ENCODE measurements at places on chromosomes 6 and 20.

DNA sequence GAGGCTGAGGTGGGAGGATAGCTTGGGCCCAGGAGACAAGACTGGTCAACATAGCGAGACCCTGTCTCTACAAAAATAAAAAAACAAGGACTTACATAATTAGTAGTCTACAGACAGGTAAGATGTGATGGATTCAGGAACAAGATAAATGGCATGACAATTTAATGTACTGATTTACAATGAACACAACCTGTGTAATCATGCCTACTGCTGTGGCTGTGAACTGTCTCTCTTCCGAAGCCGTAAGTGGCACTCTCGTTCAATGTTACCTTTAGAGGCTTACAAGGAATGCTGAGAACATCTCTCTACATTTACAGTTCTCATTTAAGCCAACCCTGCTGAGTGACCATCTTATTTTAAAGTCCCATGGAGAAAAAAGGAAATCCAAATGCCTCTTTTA lies 134.8 kb upstream of the PRDM1 start:
- DNase-seq = no peak

DNA sequence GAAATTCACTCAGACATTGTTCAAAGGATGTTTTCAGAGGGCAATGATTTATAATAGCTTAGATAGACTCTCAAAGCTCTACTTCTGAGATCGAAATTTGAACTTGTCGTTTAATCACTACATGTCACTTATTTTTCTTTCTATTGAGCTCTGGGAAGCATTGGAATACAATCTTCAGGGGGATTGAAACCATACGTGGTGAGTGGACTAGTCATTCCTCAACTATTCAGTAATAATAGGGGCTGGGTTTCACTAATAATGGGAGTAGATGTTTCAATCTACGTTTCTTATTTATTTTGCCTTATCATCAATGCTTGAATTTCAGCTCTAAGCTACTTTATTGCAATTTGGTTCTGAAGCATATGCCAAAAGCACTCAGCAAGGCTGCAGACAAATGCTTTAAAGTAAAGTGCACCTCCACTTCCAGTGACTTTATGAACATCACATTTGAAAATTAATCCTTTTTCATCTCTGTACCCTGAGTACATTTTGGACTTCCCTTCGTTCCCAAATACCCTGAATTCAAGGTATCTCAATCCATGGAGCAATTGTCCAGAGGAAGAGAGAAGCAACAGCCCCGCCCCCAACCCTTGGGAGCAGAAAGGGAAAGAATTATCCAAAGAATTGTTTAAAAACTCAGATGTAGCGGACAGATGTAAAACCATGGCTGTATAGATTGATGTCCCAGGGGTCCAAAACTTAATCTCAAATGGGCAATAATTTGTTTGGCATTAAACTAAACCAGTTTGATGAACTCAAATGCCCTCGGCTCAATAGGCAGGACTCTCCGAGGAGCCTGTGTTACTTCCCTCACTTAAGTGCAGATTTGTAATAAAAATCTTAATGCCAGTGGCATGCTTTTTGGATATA lies 68.1 kb downstream of the HFE start:
- DNase-seq = peak; percentile 65

- no peak for DNase-seq
Observed at GRCh38 chr6:56593801-56594318, 48.8 kb downstream of the DST start.

DNA sequence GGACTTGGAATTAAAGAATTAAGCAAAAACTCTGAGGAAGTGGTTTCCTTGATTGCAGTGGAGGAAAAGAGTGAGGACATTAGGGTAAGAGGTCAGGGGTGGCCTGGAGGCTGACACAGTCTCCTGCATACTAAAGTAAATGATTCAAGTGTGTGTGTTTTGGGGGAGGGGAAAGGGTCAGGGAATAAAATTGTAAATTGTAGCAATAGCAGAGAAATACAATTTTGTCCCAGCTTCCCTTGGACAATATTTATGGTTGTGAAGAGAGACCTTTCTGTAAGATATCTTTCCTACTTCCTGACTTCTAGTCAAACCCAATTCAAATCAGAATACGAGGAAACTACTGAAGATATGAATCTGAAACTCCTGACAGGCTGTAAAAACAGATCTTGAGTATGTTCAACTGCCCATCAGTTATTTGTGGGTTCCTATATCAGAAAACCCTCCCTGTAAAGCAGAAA lies 143.4 kb upstream of the HMGN3 start:
- DNase-seq = no peak

GRCh38 chr20:38460040-38460623 lies 12.5 kb upstream of the RALGAPB start:
- DNase-seq = no peak

GRCh38 chr6:170265655-170266054 lies 25.2 kb downstream of the DLL1 start:
- DNase-seq = no peak

- no peak for DNase-seq
Observed at GRCh38 chr6:160428818-160429619, 80.8 kb downstream of the SLC22A3 start.

DNA sequence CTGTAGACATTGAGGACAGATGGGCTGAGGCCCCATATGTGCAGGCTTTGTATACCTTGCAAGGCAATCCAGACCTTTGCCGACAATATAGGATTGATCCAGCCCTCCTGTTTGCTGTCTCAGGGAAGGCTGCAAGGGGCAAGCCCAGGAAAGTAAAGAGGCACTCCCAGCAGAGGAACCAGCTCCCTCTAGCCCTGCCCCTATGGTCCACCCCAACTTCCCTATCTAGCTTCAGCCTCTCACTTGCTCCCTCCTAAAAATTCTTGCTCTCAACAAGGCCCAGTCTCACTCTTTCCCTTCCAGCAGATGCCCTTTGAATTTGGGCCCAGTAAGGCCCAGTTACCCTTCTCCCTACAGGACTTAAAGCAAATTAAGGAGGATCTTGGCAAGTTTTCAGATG lies 92.6 kb downstream of the JARID2 start:
- no peak for DNase-seq

DNA sequence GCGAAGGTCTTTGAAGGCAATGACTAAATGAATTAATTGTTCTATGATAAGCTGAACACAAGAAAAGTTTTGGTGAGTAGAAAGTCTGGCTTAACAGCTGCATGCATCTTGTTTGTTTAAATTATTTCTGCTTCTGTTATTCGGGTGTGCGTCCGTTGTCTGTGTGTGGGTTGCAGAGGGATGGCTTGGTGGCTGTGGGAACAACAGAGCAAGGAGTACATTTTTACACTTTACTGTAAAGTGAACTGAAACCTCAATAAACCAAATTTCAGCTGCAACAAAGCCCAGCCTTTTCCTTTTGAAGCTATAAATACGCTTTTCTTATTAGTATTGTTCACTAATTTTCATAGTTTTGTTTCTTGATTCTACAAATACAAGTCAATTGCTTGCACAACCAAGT lies 3.5 kb upstream of the LAMP5 start:
- DNase-seq = no peak

GRCh38 chr20:42402455-42402854 lies 784.3 kb upstream of the CHD6 start:
- no peak for DNase-seq

DNA sequence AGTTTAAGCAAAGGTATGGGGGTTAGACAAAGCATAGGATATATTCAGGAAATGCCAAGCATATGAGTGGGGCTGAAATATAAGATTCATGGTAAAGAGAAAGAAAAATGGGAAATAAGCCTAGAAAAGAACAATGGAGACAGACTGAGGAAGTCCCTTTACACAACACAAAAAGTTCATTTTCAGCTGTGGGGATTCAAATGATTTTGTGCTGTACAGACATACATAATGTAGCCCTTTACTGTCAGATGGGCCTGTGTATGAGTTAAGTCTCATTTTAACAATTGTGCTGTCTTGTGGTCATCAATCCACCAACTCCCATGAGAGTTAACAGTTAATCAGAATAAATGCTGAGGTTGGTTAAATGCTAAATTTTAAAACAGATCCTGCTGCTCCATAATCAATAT lies 37.2 kb downstream of the REV3L start:
- no peak for DNase-seq

DNA sequence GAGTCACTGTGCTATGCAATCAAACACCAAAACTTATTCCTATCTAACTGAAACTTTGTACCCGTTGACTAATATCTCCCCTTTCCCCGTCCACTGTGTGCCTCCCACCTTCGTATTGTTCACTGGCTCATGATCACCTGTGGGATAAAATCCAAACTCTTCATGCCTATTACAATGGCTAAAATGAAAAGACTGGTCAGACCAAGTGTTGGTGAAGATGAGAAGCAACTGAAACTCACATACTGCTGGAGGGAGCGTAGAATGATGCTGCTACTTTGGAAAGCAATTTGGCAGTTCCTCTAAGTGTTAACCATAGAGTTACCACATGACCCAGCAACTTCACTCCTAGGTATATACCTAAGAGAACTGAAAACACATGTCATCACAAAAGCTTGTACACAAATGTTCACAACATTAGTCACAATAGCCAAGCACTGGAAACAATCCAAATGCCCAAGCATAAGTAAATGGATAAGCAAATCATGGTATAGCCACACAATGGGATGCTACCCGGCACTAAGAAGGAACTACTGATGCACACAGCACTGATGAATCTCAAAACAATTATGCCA lies 13.1 kb downstream of the RPS10 start:
- no peak for DNase-seq

DNA sequence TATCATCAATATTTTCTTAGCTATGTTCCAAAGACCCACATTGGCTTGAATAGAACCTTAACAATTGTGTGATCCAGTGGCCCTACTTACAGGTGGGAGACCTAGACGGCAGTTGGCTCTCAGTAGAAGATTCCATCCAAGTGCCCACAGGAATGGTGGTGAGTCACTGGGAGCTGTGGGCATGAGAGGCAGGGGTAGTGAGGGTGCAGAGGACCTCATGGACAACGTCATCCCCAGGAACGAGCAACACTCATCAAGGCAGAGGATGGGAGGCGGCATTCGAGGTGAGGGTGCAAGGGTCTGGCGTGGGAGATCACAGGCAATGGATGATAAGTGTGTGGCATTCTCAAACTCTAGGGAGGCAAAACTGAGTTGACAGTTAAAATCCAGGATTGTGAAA lies 17.5 kb upstream of the SPO11 start:
- no peak for DNase-seq

DNA sequence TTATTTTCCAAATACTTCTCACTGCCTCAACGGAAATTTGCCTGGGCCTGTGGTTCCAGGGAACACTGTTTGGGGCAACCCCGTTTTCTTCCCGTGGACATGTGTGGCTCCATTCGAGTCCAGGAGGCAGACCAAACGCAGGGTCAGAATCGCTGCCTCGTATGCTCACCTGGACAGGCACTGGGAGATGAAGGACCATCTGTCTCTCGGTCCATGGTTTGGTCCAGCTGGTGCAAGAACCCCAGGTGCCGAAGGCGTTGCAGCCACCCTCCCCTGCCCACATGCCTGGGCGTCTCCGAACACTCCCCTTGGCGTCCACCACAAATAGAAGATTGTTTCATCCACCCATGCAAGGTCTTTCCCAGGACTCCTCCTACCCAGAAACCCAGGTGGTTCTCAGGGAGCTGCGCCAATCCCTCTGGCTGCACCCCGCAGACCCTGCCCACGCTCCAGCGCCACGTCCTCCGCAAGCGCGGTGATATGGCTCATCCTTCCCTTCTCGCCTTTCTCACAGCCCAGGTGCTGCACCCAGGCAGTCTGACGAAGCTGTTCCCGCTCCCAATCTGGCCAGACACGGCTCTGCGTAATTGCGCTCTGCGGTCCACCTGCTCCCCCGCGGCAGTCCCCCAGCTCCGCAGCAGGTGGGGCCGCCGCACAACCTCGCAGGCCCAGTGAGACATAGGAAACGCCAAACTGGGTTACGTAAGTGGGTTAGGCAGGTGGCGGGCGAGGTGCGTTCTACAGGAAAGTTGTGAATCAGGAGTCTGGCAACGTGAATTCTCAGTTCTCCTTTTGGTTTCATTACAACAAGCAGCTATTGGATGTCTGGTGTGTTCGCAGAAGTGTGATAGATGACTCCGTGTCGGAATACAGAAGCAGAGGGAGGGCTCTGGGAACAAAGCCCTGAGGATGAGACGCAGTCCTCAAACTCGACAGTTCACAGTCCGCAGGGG lies 146.2 kb upstream of the ECI2 start:
- DNase-seq = peak; percentile 63

- no peak for DNase-seq
Observed at GRCh38 chr6:159229651-159230051, 60.5 kb downstream of the FNDC1 start.

DNA sequence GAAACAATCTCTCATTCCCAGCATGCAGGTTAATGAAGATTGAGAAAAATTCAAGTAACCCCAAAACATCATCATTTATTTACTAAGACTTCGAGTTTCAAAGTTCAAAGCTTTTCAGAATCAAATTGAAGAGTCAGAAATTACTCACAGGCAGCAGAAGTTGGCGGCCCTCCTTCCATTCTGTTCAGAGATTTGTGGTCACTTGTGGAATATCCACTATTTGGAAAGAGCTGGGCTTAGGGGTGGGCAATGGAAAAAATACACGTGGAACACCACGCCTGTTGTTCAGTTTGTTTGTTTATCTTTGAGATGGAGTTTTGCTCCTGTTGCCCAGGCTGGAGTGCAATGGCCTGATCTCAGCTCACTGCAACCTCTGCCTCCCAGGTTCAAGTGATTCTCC lies 108.6 kb upstream of the NAA20 start:
- no peak for DNase-seq

DNA sequence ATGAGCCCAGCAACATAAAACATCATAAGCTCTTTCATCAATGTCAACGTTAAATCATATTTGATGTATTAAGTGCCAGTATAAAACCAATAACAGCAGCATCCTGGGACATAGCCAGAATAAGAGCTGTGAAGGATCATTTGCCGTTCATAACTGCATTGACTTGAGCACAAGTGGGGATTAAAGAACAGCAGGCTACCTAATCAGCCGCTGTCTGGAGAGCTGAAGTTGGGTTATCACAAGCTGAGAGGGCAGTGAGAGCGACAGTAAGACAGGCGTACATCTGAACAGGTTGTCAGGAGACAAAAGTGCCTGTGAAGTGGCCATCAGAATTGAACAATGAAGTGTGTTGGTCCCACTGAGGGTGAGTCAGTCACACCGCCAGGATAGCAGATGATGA lies 269.6 kb downstream of the GRIK2 start:
- DNase-seq = no peak

GRCh38 chr6:14732226-14732843 lies 513.5 kb upstream of the JARID2 start:
- DNase-seq = no peak

DNA sequence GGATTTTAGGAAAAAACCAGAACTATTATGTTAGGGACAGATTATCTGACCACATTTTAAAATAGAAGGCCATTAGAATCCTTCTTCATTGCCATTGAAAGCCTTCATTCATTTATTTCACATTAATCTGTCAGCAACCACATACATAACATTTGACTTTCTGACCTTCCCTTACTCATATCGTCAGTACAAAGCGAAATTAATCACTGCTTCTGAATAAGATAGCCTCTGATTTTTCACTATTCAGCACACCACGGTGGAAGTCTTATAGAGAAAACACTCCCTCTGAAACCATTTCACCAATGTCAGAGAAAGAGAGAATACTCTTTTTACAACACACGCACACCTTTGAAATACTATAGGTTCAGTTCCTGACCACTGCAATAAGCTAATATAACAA lies 442.5 kb upstream of the ID4 start:
- DNase-seq = no peak

- DNase-seq = no peak
Observed at GRCh38 chr6:107556082-107556481, 66.2 kb downstream of the SOBP start.

Measured in glutamatergic neuron (in vitro differentiated cells).